Activated CD8-positive, alpha-beta memory T cell treated with anti-CD3 and anti-CD28 coated beads, Interleukin-2, amount 10 ng/mL, durations not matched to agents 7 days and 5 days (primary cell): ENCODE measurements at places on chromosomes 4 and X. TPM values are rescaled to one million over a fixed set of nuclear protein-coding genes. Genes with fewer than 3 reads are reported as not detected.

DNA sequence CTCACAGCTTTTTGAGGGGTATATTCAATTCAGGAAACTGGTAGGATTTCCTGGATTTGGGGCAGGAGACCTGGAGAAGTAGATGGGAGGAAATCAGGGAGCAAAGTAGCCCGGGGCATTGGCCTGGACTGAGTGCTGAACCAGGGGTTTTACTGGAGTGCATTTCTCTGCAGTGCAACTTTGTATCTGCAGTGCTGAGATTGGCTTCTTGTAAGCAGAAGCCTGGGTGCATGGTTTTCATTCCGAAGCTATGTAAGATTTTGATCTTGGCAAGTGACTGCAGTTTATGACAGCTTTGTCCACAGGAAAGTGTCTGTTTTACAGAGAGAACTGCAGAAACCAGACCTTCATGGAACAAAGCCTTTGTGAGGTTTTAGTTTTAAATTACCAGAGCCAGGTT is 158.3 kb downstream of the SPCS3 start:
- no peak for DNase-seq

GRCh38 chr4:36332782-36333131 is 51.3 kb downstream of the DTHD1 start:
- no peak for DNase-seq

DNA sequence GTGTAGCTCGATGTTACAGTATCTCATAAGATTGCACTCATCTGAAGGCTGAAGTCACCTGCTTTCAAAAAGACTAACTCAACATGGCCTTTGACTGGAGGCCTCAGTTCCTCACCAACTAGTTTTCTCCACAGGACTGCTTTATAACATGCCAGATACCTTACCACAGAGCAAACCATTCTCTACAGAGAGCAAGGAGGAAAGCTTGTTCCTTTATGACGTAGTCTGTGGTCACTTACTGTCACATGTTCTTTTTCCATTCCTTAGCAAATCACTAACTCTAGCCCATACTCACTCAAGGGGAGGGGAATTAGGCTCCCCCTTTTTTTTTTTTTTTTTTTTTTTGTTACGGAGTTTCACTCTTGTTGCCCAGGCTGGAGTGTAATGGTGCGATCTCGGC is 3.2 kb downstream of the THAP9 start:
- no peak for DNase-seq

GRCh38 chr4:185290656-185291055 is 81.3 kb downstream of the SNX25 start:
- no peak for DNase-seq

- no peak for DNase-seq
These were observed 67.0 kb downstream of the UCHL1 start for GRCh38 chr4:41323706-41324105.

GRCh38 chrX:96684339-96685209 is at the start of gene DIAPH2:
TSS of gene DIAPH2 (plus strand) at chrX:96684842.
- DNase-seq: peak; percentile 87

DNA sequence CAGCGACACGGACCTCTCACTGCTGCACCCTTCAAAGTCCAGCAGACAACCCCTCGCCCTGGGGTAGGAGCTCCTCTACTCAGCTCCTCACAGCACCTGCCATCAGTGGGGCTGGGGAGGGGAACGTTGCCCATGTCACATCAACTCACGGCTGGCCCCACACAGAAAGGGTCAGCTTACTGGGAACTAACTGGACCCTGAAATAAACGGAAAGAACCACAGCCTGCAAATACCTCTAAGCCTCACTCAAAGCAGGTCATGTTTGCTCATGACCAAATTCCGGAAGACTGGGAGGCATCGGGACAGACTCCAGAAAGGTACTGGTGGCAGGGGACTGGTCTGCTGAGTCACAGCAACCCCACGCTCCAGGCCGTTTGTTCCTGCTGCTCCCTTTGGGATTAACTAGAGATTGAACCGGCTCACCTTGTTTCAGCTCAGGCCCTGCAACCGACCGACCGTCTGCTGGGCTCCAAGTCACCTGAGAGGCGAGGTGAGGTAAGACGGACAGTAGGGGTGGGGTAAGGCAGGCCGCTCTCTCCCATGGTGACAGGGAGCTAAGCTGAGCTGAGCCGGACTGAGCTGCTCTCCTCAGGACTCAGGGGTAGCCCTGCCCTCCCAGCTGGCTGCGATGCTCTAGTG is 5.6 kb downstream of the G6PD start:
- no peak for DNase-seq

Gene NMU
- not detected for total RNA-seq

Gene XK
- 0.14 TPM for total RNA-seq

Gene PRSS12
- not detected for total RNA-seq
